Left ventricle myocardium inferior (tissue), 1 donor: ENCODE measurements at places on chromosomes 3 and 15.

DNA sequence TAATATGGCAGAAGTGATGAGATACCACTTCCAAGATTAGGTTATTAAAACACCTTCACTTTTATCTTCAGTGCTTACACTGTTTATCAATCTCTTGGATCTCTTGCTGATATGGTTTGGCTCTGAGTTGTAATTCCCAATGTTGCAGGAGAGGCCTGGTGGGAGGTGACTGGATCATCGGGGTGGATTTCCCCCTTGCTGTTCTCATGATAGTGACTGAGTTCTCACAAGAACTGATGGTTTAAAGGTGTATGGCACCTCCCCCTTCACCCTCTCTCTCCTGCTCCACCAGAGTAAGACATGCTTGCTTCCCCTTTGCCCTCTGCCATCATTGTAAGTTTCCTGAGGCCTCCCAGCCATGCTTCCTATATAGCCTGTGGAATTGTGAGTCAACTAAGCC is 11.8 kb downstream of the GOLIM4 start:
- DNase-seq: no peak

DNA sequence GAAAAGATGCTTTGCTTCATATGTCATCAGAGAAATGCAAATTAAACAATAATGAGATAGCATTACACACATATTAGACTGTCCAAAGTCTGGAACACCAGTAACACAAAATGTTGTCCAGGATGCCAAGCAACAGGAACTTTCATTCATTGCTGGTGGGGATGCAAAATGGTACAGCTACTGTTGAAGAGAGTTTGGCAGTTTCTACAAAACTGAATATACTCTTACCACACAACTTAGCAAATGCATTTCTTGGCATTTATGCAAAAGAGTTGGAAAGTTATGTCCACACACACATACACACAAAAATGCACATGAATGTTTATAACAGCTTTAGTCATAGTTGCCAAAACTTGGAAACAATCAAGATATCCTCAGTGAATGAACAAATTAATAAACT is 195.2 kb upstream of the MME start:
- no peak for DNase-seq

DNA sequence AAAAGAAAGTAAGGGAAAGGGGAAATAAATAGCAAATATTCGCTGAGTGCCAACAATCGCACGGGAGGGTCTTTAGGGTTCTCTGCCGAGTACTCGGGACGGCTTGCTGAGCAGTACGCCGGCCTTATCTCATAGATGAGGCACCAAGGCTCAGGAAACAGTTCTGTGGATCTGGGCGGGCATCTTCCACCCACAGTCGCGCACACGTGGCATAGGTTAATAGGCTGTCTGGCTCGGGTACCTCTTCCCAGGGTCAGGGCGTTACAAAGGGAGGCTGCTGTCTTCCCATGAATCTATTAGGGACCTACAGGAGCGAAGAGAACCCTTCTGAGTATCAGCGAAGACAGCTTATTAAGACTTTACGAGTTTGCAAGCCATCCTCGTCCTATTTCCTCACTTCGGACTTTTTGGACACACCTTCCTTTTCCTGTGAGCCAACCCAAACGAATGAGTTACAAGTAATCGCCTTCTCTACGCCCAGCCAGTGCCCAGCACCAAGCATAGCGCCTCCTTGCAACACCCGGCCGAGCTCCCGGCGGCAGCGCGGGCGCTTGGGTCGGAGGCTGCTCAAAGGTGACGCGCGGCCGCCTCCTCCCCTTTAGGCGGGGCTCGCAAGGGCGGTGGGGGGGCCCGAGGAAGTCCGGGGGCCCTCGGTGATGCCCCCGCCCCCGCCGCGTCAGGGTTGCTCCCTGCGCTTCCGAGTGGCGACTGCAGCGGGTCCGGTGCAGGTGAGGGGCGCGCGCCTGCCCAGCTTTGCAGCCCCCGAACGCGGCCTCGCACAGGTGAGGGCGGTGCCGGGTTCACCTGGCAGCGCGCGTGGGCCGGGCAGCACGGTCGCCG is at the start of gene MCTP2:
TSS of gene MCTP2 (plus strand) at position 679 of the 840 bp plus-strand sequence. CDS start 66,705 bp downstream, outside the sequence.
- DNase-seq: peak; percentile 69

DNA sequence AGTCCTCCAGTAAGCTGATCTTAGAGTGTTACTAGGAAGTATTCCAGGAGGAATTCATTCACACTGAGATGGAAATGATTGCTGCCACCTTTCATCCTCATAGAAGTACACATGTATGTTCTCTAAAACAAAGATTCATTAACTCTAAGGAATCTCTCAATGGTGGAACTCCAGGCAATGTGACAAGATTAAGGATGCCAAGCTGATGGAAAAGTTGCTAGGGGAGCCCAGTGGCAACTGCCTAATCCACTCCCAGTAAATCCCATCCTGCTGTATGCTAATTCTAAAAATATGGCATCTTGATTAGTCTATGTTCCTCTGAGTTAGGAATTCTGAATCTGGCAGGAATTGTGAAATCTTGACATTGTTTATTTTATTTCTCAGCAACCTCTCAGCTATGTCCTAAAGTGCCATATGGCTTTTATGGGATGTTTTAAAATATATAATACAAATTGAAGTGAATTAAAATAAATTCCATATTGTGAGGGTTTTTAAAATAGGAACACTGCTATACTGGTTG is 210.0 kb upstream of the TRIM42 start:
- no peak for DNase-seq

- no peak for DNase-seq
These were observed 18.7 kb upstream of the BCL2A1 start for GRCh38 chr15:79989682-79990081.

- no peak for DNase-seq
These were observed 36.3 kb upstream of the FAM107A start for GRCh38 chr3:58613236-58614132.
